ENCODE measurements at places on chromosomes 2 and 18.

GRCh38 chr18:80033181-80034067 is 810 bp upstream of the RBFA start:
- H3K4me3 ChIP-seq = peak overlapping the region; percentile 94
- no peaks in the 10 kb centered on the region for H3K27me3 ChIP-seq
- H3K36me3 ChIP-seq = peaks cover 7% of the 10 kb centered on the region
- no peak for DNase-seq
- peak overlapping the region; percentile 97 for H3K27ac ChIP-seq

DNA sequence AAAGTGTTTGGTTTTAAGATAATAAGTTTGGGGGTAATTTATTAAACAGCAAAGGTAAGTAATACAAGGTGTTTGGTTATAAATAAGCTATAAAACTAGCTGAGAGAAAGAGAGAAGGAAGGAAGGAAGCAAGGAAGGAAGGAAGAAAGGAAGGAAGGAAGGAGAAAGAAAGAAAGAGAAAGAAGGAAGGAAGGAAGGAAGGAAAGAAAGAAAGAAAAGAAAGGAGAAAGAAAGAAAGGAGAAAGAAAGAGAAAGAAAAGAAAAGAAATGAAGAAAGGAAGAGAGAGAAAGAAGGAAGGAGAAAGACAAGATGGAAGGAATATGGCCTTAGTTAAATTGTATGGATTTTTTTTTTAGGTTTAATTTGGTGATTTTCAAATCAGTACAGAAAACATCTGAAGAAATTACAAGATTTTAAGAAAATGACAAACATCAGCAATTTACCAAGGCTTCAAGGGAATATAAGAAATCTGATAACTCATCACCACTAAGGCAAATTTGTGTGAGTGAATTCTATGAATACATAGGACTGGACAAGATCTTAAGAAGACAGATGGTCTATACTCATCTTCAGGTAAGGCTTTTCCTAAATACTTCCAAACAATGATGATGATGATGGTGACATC is 46.4 kb upstream of the GALNT3 start:
- H3K4me3 ChIP-seq = no peak overlapping the region
- no peaks in the 10 kb centered on the region for H3K4me1 ChIP-seq
- no peak overlapping the region for H3K27ac ChIP-seq
- H3K36me3 ChIP-seq = no peaks in the 10 kb centered on the region
- no peak for DNase-seq
- no peaks in the 10 kb centered on the region for H3K27me3 ChIP-seq

DNA sequence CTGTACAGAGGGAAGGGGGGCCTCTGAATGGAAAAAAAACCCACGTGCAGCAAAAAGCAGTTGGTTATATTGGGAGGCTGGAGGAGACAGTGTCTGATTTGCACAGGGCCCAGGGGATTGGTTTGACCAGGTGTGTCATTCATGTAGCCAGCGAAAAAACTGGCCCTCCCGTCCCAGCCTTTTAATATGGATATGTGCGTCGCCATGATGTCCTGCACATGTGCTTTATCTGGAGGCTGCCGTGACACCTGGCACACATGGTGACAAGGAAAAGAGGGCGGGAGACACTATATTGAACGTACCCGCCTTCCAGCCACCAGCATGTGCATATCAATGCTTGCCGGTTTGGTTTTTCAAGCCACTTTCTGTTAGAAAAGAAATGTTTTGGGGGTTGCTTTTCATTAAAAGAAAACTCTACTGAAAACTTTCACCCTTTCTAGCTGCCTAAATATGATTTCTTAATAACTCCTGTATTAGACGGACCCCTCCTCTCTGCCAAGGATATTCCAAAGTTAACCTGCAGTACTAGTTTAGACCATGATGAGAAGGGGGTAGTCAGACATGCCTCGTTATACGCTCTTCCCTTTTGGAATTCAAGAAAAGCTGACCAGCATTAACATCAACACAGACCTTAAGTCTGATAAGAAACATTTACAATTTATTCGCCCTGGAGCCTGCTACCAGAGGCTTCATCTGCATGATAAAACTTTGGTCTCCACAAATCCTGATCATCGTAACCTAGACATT is 16.2 kb downstream of the SLC25A52 start:
- H3K36me3 ChIP-seq = no peaks in the 10 kb centered on the region
- no peak overlapping the region for H3K4me3 ChIP-seq
- no peaks in the 10 kb centered on the region for H3K27me3 ChIP-seq

GRCh38 chr2:229861431-229861830 is 60.4 kb downstream of the TRIP12 start:
- H3K27ac ChIP-seq = no peak overlapping the region
- no peak overlapping the region for H3K4me3 ChIP-seq
- no peaks in the 10 kb centered on the region for H3K4me1 ChIP-seq
- H3K36me3 ChIP-seq = peaks cover 13% of the 10 kb centered on the region

DNA sequence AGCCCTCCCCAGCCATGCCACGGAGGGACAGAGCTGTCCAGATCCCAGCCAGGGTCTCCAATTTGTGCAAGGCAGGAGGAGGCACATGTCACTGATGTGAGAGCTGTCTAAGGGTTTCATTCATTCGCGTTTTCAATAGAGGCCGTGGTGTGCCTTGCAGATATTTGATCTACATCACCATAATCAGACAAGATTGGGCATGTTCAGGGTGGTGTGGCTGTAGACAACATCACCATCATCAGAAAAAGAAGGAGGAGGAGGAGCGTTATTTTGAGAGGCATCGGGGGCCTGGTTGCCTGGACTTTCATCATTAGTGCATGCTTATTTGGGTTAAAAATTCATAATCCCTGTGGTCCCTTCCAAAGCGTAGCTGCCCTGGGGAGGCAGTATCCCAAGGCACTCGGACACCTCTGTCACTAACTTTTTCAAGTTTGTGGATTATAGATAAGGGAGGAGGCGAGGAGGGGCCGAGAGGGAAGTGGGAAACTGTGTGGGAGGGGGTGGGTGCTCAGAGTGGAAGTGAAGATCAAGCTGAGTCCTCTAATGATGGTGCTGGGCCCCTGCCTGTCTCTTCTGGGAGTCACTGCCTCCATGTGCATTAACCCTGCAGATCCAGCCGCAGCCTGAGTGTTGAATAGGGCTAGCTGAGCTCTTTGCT is 194.1 kb downstream of the CTIF start:
- no peaks in the 10 kb centered on the region for H3K27me3 ChIP-seq
- peaks cover 4% of the 10 kb centered on the region for H3K36me3 ChIP-seq
- peaks cover 37% of the 10 kb centered on the region for H3K4me1 ChIP-seq
- peak overlapping the region; percentile 29 for H3K27ac ChIP-seq
- DNase-seq = no peak

DNA sequence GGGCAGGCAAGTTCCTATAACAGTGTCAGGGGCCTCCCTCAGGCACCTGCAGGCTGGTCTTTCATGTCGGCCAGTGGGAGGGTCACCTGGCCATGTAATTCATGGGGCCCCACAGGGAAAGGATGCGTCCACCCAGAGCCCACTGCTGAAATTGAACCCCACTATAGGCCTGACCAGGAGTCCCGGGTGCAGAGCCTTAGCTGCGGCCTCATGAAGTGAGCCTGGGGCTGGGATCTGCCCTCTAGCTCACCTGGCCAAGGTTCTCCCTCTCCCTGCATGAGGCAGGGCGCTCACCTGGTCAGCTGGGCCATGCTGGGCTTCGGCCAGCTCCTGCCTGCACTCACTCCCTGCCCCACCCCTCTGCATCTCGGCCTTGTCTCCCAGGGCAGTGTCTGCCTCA is 41.1 kb downstream of the C1QL2 start:
- peak; percentile 60 for DNase-seq
- H3K4me1 ChIP-seq = no peaks in the 10 kb centered on the region
- peaks cover 3% of the 10 kb centered on the region for H3K36me3 ChIP-seq
- no peak overlapping the region for H3K27ac ChIP-seq
- peaks cover 70% of the 10 kb centered on the region for H3K27me3 ChIP-seq
- no peak overlapping the region for H3K4me3 ChIP-seq

DNA sequence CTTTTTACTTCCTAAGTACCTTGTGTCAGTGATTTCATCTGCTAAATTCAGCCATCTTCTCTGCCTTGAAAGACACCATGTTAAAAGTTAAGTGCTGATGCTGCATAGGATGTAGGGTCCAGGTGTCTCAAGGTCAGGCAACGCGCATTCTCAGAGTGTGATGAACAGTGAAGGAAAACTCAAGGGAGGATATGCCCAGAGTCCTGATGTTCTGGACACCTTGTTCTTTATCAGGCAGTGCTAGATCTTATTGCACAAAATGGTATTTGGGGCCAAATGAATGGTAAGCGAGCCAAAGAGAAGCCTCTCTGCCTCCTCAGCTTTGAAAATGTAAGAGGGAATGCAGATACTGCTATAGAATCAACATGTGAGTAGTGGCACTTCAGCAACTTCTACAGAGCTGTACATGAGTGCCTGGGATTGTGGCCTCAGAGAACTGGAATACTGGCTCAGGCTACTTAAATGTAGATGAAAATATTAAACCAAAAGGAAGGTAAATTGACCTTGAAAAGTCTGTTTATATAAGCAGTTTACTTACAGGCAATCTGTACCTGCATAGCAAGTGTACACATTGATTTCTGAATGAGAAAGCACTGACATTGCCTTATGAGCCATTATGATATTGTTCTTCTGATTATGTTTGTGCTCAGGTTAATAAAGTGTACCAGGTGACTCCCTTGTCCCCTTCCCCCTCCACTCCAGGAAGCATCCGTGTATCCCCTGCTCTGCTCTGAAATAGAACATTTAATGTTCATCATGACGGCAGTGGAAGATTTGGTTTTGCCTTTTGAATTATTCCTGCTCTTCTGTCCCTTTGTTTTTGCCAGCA is 86.7 kb upstream of the RANBP2 start:
- no peak overlapping the region for H3K4me3 ChIP-seq
- no peaks in the 10 kb centered on the region for H3K36me3 ChIP-seq
- no peak overlapping the region for H3K27ac ChIP-seq
- DNase-seq = no peak
- peaks cover 42% of the 10 kb centered on the region for H3K4me1 ChIP-seq

DNA sequence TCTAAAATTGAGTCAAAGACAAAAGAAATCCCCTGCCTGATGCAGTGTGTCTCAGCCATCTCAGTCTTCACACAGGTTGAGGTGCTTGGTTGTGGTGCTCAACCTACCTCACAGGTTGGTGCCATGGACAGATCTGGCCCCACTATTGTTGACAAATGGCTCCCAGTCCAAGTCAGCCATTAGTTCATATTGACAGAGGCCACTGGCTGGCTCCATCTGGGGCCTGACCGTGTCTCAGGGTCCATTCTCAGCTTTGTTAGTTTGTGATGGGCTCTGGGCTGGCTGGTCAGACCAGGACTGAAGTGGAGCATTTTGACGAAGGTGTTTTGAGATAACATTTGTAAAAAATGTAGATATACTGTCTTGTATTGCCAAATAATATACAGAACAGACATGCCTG is 36.9 kb downstream of the MRPL33 start:
- no peak for DNase-seq
- H3K27ac ChIP-seq = no peak overlapping the region
- H3K36me3 ChIP-seq = no peaks in the 10 kb centered on the region
- no peaks in the 10 kb centered on the region for H3K27me3 ChIP-seq

DNA sequence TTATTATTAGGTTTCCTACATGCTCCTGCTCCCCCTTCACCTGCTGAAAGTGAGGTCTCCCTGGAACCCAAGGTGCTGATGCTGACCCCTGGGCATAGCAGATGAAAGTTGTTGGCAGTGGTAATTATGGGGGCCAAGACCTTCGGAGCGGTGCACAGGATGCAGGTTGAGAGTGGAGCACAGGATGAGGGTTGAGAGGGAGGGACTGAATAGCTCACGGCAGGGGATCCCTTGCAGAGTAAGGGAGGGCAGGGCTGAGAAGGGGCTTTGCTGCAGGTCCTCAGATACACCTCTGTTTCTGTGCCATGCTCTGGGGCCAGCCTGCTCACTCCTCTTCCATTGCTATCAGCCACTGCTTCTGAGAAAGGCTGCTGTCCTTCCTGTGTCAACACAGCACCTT is 163.3 kb downstream of the FHOD3 start:
- H3K4me3 ChIP-seq = no peak overlapping the region
- no peak for DNase-seq
- no peak overlapping the region for H3K27ac ChIP-seq
- H3K36me3 ChIP-seq = no peaks in the 10 kb centered on the region
- H3K4me1 ChIP-seq = peaks cover 18% of the 10 kb centered on the region

GRCh38 chr18:13019301-13019700 is 28.1 kb downstream of the CEP192 start:
- H3K27ac ChIP-seq = no peak overlapping the region
- no peaks in the 10 kb centered on the region for H3K27me3 ChIP-seq
- H3K36me3 ChIP-seq = peaks cover 39% of the 10 kb centered on the region
- no peak for DNase-seq

DNA sequence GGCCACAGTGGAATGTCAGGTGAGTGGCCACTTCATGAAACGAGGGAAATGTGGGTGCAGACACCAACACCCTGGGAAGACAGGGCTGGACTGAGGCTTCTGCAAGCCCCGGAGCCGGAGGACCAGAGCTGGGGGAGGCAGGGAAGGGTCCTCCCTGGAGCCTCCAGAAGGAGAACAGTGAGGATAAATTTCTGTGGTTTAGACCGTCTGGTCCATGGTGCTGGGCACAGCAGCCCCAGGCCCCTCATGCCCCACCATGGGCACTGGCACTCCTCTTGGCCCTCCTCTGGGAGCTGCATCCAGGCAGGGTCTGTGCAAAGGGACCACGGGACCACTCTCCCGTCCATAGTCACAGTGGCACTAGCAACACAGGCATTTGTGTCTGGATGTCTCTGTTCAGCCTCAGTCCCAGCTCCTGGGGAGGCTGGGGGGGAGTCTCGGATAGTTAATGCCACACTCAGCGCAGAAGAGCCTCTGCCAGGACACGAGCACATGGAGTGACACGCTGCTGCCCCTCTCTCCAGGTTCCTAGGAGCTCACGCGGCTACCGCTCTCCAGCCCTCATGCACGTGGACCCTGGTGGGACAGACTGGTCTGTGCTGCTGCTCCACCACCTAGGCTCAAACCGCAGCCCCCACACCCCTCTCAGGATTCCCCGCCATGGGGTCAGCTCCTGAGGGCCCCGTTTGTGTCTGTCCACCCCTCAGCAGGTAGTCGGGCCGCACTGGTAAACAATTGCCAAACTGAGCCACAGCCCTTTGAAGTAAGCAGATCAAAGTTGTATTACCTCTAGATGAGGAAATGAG is 305.9 kb upstream of the SALL3 start:
- no peak overlapping the region for H3K4me3 ChIP-seq
- DNase-seq = no peak
- H3K4me1 ChIP-seq = no peaks in the 10 kb centered on the region
- H3K27me3 ChIP-seq = peaks cover 3% of the 10 kb centered on the region

- H3K27me3 ChIP-seq = peaks cover 3% of the 10 kb centered on the region
- no peaks in the 10 kb centered on the region for H3K36me3 ChIP-seq
- peaks cover 5% of the 10 kb centered on the region for H3K4me1 ChIP-seq
- no peak overlapping the region for H3K4me3 ChIP-seq
- no peak overlapping the region for H3K27ac ChIP-seq
- no peak for DNase-seq
Observed at GRCh38 chr2:17163638-17164037, 354.6 kb downstream of the RAD51AP2 start.

Measured in type B pancreatic cell (in vitro differentiated cells).